Neural progenitor cell (in vitro differentiated cells): ENCODE measurements at places on chromosomes 16 and 17.
A peak's percentile ranks its signal among the peaks of the same experiment; 100 is the strongest.

DNA sequence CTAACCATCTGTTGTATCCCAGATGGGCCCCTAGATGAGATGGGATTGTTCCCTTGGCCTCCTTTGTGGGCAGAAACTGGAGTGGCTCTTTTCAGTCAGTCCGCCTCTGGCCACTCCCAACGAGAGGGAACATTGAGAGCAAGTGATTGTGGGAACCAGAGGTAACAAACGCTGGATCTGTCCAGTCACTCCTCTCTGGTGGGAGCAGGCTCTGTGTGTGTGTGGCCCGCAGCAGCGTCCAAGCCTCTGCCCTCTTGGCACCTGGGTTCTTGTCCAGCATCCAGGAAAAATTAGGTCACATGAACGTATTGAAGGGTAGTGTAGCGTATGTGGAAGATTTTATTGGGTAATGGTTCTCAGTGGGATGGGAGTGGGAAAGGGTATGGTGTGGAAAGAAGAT is 101.9 kb upstream of the COX10 start:
- no peak for DNase-seq

DNA sequence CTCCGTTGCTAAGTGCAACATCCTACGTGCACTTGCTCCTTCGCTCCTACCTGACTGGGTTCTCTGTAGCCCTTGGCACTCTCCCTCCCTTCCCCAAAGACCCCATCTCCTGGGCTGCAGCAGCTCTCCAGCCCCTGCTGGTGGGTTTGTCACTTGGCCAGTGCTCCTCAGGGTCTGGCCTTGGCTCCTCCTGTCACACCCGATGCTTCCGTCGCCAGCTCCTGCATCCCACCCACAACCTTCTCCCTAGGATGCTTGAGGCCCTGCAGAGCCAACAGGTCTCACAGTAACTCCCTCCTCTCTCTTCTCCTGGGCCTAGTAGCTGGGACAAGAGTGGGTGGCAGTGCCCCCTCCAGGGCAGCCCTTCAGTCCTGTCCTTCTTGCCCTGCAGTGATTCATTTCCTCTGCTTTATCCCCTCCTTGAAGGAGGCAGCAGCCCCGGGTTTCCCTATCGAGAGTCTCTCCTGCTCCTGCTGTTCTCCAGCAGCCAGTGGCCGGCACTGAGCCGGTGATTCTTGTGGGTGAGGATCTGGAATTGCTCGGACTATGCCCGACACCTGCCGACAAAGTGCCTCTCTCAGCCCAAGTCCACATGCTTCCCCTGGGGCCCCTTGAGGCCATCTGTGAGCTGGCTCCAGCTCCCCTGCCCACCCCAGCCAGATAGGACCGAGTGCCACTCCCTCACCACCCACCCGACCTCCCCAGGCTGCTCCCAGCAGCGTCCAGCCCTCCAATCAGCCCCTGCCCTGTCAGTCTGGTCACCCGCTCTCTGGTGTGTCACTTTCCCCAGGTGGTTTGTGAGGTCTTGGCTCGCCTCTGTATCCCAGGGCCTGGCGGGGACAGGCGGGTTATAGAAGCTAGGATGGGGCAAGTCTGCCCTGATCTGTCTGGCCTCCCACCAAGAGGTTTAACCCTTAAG is 3.8 kb downstream of the LITAFD start:
- DNase-seq = peak; percentile 44

- no peak for DNase-seq
Measured at GRCh38 chr17:8956465-8956902, 9.0 kb downstream of the PIK3R5 start.

DNA sequence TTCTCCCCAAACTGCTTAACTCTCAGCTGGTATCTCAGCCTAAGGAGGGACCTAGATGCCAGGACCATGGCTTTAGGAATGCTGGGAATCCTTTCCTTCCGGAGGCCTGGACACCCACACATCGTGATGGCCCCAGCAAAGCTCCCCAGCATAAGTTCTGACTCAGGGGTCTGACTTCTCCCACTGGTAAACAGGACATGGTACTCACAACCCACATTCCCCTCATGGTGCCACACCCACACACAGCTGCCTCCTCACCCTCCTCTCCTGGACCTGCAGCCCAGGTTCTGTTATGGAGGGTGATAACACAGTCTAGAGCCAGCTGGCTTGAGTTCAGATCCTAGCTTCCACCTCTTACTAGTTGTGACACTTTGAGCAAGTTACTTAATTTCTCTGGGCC is 719 bp upstream of the RNF227 start:
- DNase-seq = no peak

DNA sequence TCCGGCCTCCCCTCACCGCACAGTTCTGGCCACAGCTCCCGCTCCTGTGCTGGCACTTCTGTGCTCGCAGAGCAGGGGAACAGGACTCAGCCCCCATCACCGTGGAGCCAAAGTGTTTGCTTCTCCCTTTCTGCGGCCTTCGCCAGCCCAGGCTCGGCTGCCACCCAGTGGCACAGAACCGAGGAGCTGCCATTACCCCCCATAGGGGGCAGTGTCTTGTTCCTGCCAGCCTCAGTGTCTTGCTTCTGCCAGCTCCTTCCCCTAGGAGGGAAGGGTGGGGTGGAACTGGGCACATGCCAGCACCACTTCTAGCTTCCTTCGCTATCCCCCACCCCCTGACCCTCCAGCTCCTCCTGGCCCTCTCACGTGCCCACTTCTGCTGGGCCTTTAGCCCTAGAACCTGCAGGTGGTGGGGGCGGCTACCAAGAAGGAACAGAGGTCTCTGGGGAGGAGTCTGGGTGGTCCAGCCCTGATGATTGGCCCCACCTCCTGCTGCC is 645 bp upstream of the ELMO3 start:
- peak; percentile 53 for DNase-seq
